ENCODE measurements at places on chromosomes 4 and X. TPM values are rescaled to one million over a fixed set of nuclear protein-coding genes. Genes with fewer than 3 reads are reported as not detected.

- DNase-seq, result no peak
Measured at GRCh38 chr4:55866290-55866907, 13.0 kb downstream of the EXOC1 start.

DNA sequence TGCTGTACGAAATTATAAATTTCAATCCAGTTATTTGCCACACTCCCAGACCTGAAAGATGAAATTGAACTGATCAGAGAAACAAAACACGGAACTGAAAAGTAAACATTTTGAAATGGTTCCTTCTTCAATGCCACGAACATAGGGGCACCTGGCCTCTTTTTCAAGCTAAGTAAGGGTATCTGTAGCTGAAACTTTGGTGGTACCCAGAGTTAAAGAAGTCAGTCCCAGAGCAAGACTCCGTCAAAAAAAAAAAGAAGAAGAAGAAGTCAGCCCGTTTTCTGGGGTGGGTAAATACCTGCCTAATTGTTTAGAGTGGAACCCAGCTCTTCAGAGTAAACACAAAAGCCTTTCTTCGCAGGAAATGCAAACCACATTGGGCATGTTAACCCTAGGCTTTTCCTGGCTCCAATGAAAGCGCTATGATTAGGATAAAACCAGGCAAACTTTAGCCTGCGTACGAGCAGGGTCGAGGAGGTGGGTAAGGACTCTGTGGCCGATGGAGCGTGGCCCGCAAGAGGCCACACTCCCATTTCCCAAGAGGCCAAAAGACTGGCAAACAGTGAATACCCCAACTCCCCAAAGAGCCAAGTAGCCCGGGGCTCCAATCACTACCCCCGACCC lies 1.3 kb downstream of the ANTXR2 start:
- peak; percentile 10 for DNase-seq

- no peak for DNase-seq
Measured at GRCh38 chr4:80228460-80228859, 31.2 kb downstream of the PRDM8 start.

DNA sequence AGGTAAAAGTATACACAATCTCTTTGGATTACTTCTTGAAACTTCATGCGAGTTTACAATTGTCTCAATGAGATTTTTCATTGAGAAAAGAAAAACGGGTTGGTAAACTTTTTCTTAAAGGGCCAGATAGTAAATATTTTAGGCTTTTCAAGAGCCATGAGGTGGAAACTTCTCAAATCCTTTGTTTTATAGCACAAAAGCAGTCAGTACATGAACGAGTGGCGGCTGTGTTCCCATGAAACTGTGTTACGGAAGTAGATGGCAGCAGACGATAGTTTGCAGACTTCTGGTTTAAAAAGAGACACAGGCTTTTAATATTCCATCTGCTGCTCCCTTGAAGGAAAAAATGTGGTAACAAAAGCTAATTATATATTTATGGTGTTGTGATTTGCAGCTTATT lies 332.0 kb downstream of the TENM3 start:
- DNase-seq, result peak; percentile 61

DNA sequence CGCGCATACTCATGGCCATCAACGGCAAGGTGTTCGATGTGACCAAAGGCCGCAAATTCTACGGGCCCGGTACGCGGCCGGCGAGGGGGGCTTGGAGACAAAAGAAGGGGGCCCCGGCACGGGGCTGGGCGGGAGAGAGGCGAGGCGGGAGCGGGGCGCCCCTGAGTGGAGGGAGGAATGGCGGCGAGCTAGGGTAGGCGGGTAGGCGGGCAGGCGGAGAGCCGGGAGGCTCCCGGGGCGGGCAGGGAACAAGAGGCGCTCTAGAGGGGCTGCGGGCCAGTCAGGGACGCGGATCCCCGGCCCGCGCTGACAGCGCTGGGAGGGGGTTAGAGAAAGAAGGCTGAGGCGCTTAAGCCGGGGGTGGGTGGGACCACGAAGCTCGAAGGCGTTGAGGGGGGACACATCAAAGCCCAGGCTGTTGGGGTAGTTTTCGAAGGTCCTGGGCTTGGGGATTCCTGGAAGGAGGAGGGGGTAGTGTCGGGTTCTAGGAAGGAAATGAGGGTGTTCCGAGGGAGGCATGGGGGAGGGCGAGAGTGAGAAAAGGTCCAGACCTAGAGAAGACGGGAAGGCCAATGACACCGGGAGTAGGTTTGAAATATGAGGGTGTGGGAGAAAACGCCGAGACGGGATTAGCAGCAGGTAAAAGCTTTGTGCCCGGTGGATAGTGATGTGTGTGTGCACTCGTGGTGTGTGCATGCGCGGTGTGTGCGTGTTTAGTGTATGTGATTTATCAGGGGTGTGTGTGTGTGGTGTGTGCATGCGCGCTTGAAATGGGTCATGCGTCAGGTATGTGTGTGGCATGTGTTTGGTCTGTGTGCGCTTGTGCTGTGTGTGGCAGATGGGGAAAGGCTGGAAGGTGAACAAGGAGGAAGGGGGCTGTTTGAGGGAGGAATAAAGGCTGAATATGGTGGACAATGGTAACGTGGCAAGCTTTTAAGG lies 807 bp downstream of the PGRMC1 start:
- DNase-seq, result peak; percentile 27

The CENPE gene
- total RNA-seq, result 46.6 TPM

The RNF175 gene
- not detected for total RNA-seq

DNA sequence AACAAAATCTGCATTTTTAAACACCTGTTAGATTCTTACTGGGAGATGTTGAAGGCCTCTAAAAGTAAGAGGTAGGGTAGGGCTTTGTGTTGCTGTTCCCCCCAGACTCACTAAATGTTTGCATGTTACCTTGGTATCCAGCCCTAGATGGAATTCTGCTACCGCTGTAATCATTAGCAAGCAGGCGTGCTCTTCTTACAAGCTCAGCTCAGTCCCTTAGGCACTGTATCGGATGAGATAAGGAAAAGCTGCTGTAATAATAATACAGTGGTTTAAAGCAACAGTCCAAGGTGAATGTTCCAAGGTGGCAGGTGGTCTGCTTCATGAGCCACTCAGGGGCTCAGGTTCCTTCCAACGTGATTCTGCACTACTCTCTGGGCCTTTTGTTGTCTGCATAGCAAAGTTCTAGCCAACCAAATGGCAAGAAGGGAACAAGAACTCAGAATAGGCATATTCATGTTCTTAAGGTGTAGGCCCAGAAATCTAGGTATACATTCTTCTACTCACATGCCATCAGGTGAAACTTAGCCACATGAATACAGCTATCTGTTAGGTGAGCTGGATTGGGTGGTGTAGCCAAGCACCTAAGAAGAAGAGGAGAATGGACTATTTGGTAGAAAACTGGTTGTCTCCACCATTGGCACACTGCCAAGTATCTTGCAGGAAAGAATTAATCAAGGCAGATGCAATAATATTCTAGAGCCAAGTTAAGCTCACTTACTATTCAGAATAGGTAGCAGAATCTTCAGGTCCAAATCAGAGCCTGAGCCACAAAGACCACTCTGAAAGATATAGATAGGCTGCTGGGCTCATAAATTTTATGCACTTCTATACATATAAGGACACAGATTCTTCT lies 46.0 kb downstream of the COQ2 start:
- DNase-seq, result no peak

- DNase-seq, result no peak
Measured at GRCh38 chrX:105647749-105648148, 174.6 kb upstream of the NRK start.

The DGKQ gene
- 2.4 TPM for total RNA-seq

DNA sequence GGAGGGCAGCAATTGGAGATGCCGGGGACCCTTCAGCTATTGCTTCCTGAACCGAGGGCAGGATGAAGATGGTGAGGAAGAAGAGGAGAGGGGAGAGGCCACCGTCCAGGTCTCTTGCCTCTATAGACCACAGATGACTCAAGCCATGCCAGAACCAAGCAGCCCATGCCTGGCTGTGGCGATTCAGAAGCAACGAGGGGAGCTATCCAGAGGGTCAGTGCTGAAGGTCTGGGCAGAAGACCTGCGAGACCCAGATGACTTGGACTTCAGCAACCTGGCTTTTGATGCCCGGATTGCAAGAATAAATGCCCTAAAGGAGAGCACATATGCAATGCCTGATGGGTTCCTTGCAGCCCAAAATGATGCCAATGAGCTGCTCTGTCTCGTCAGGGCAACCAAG lies 70.2 kb upstream of the PRPS2 start:
- no peak for DNase-seq

The CT45A2 gene
- not detected for total RNA-seq

- no peak for DNase-seq
Measured at GRCh38 chr4:94181815-94182214, 25.9 kb upstream of the SMARCAD1 start.

DNA sequence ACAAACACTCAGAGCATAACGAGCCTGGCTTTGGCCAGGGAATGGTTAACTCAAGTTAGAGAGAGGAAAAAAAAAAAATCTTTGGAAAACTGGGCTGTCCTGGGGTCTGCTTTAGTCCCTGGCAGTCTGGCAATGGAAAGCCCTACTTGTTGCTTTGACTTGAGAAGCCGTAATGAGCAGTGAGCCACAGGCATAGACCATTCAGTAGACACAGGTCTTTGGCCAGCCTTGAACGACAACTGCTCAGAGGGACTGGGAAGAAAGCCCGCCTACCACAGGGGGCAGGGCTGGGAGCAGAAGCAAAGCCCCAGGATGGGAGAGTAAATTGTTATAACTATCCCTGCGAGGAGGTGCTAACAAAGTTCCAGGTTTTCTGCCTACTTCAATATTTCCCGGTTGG lies 25.9 kb downstream of the SLC25A43 start:
- DNase-seq, result no peak

The FAM47A gene
- not detected for total RNA-seq

GRCh38 chr4:101142259-101142658 lies 205.1 kb downstream of the PPP3CA start:
- no peak for DNase-seq

DNA sequence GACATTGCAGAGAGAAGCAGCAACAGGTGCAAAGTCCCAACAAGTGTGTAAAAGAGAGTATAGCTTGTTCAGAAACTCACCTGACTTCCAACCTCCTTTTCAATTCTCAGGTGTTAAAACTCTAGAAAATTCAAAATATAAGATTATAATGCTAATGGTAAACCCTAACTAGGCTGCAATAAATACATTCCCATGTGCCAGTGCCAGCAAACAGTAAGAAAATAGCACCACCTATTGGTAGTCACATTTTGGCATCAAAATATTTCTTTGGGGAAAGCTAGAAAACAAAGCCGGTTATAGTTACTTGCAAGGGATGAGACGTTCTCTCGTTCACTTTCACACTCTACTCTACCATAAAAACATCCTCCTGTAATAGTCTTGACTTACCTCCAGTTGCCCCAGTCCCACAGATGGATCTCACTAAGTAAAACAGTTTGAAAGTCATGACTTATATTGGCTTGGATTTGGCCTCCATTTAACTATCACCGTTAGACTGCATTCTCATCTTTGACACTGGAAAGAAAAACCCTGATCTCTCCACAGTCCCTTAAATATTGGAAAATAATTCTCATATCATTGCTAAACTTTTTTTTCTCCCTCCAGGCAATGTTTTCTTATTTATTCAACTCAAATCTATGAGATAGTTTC lies 9.6 kb downstream of the BMP3 start:
- no peak for DNase-seq

DNA sequence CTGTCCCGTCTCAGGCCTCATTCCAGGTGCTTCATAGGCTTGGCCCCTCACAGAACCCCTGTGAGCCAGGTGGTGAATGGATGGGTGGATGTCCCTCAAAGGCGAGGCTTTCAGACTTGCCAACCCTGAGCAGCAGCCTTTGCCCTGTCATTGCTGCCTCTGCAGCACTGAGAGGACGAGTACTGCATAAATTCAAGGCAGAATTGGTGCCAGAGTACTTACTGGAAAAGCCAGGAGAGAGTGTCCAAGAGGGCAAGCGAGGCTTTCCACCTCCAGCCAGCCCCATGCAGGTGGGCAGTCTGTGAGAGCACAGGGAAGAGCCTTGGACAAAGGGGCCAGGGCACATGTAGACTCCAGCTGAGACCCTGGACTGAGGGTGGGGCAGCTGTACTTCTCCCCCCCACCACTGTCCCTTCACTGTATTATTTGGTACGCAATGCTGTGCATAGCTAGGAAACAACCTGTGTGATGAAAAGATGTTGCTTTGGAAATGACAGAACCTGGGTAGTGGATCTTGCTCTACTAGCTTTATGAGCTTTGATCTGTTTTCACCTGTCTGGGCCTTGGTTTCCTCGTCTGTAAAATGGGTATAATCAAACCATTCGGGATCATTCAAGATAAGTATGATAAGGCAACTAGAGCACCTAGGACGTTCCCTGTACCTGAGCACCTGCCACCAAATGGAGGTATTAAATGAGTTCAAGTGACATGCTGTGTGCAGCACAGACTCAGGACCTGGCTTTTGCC lies 224.9 kb upstream of the PSAPL1 start:
- DNase-seq, result no peak

GRCh38 chr4:993111-994029 lies at the start of gene SLC26A1:
Gene SLC26A1, minus strand, starts transcription at chr4:993404. Its CDS starts 1,701 bp downstream, at chr4:991703.
- no peak for DNase-seq

The MAGEA2 gene
- not detected for total RNA-seq

Measured in SJSA1 (cell line).